SIG-M5 (cell line): ENCODE measurements at places on chromosomes 11 and 22.

- no peak for DNase-seq
These were observed 3.6 kb upstream of the GAS2L1 start for GRCh38 chr22:29302681-29303465.

DNA sequence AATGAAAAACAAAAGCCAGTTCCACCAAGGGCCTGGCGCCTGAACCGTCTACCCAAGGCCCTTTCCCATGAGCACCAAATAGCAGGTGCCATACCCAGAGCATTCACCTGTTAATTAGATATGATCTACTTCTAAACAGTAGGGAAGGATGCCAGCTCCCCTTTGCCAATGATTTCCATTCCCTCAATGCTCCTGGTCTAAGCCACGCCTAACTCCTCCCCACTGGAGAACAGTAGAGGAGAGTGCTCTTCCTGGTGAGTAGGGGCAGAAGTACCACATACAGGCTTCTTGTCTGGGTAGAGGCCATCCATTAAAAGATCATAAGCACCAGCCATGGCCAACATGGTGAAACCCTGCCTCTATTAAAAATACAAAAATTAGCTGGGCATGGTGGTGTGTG is 40.7 kb downstream of the PACSIN2 start:
- DNase-seq, result no peak

- DNase-seq, result no peak
These were observed 2.2 kb upstream of the TMPRSS13 start for GRCh38 chr11:117931331-117931950.

DNA sequence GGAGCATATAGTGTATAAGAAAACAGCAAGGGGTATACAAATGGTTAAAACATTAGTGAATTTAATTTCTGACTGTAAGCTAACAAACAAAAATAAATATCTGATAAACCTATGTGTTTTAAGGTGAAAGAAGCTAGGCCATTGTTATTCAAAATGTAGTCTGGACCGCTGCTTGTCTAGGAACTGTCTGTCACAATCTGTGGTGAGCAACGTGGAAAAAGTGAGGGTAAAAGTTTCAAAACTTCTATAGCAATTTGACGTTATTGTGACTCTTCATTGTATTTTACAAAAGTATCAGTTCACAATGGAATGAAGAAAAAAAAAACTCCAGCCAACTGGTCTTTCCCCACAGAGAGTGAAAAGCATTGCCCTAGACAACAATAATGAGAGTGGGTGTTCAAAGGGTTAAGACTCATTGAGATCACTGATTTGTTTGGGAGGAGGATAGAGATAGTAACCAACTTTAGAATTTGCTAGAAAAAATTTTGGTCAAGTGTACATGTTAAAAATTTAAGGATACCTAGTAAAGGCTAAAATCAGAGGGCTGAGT is 79.1 kb downstream of the UVRAG start:
- DNase-seq, result no peak

DNA sequence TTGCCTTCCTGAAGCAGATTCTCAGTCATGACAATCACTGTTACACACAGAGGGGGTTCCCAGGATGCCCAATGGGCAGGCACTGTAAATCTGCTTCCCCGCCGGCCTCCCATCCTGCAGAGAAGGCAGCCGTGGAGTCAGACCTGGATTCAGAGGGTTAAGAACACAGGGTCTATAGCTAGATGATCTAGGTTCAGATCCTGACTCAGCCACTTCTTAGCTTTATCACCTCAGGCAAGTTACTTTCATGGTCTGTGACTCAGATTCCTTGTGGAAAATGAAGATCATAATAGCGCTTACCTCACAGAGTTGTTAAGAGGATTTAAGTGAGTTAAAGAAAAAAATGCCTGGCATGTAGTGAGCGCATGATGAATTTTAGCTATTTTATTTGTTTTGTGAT is 95.9 kb downstream of the TIMP3 start:
- no peak for DNase-seq
